Mesendoderm (in vitro differentiated cells): ENCODE measurements at places on chromosomes 11 and 22.

DNA sequence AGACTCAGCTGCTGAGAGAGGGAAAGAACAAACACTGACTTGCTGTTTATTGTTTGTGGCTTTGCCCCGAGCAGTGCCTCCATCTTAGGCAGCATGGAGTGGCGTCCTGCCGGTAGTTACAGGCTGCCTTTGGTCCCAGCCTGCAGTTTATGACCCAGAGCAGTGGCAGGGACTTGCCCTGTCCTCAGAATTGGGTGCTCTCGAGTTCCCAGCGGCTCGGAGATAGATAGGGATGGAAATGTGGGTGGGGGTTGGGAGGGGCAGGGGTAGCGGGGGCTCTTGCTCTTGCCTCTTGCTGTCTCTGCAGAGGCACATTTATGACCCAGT is 3.1 kb downstream of the ALX4 start:
- no peak for DNase-seq

DNA sequence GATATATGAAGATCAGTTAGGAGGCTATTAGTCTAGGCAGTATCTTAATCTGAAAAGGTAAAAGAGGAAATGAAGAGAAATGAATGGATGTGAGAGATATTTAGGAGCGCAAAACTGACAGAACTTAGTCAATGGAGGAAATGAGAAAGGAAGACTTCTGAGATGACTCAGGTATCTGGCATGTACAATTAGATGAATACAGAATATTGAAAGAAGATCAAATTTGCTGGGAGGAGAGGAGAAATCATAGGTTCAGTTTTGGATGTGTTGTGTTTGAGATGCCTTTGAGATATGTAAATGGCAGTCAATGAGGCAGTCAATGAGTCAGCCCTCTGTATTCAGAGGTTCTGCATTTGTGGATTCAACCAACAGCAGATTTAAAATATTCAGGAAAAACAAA is 42.9 kb upstream of the GAB2 start:
- peak; percentile 18 for DNase-seq

GRCh38 chr11:111731821-111732220 is 34.4 kb downstream of the PPP2R1B start:
- DNase-seq, result no peak

- no peak for DNase-seq
These were observed 11.0 kb upstream of the SORL1-AS1 start for GRCh38 chr11:121463689-121464335.

DNA sequence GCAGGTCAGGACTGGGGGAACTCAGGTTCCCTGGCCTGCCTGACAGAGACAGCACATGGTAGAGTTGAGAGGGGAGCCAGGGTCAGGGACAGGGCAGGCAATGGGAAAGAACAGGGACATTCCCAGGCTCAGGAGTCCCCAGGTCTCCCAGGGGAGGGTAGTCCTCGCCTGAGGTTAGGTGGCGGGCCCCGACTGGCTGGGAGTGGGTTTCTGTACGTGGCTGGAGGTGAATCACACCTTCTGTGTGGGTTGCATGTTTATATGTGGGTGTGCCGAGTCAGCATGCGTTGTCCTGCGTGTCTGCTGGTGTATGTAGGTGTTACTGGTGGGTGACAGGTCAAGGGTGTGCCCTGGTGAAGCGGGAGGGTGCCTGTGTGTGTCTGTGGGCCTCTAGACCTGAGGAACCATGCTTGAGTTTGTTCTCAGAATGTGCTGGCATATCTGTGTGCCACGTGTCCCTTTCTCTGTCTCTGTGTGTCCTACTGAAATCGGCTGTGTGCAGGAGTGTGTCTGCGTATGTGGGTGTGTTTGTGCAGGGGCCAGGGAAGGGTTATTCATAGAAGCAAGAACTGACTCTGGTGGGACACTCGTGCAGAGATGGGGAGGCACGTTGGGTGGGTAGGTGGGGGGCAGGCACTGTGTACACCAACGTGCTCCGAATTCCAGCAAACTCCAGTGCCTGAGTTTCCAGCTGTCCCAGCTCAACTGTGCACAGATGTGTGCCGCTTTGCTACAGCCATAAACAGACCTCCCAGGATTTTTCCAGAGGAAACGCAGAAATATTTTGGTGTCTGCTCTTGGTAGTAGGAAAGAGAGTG is 23.8 kb upstream of the OAF start:
- DNase-seq, result no peak

- no peak for DNase-seq
These were observed 1383.2 kb downstream of the BRD1 start for GRCh38 chr22:48444320-48445112.

DNA sequence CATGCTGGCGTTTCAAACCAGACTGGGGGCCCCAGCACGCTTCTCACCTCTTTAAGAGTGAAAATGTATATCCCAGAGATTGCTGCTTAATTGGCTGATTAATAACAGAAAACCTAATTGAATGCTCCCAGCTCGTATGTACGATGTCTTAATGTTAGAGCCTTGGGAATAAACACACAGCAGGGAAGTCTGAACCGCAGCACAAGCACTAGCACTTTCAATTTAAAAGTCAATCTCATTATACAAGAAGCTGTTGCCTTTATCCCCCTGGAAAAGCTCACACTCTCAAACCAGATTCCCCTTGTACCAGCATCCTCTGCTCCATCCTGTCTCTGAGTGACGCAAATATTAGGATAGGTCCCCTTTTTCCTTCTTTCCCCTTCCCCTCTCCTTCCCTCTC is 449.1 kb downstream of the MN1 start:
- no peak for DNase-seq

DNA sequence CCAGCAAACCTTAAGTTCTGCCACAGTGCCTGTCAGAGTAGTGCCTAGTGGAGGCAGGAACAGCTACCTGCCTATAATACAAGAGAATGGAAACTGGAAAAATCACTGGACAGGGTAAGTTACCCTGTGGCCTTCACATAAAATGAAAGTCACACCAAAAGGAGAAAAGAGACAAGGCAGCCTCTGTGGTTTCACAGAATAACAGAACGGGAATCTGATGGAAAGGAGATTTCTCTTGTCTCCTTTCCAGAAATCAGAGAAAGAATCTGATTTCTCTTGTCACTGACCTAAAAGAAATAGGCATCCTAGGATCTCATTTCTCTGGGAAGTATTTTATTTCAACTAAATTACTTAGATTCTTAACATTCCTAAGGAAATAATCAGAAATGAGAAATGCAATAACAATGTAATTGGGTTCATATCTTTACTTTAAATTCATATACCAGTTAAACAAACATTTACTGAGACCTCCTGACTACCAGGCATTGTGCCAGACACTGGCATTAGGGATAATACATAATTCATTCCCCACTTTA is 41.6 kb downstream of the PRCP start:
- no peak for DNase-seq

DNA sequence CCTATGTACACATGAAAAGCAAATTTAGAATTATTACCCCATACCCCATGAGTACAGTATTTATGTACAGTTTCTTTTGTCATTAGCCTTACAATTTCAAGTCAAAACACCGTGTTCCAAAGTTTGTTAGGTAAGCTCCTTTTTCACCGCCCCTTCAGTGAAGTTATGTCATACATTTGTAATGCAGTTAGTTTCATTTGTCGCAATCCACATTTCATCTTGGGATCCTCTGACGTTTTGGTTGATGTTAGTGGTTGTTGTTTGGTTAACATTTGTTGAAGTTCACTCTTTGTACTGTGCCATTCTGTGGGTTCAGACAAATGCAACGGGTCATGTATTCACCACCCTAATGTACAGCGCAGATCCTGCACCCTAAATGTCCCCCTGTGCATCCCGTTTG is 45.2 kb downstream of the ARHGEF12 start:
- DNase-seq, result no peak

DNA sequence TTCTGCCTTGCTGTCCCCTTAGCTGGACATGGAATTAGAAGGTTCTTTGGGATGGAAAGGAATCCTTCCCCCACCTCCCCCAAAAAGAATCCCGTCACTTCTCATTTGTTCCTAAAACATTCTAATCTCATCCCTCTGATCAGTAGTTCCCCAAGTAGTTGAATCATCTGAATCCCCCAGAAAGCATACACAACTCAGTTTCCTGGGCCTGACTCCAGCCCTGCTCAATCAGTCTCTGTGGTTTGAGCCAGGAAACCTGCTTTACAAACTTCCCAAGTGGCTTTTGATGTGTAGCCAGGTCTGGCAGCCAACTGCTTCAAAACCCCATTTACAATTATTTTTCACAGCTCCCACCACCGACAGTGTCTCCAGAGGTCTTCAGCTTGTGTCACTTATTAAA is 20.2 kb downstream of the C22orf31 start:
- no peak for DNase-seq

DNA sequence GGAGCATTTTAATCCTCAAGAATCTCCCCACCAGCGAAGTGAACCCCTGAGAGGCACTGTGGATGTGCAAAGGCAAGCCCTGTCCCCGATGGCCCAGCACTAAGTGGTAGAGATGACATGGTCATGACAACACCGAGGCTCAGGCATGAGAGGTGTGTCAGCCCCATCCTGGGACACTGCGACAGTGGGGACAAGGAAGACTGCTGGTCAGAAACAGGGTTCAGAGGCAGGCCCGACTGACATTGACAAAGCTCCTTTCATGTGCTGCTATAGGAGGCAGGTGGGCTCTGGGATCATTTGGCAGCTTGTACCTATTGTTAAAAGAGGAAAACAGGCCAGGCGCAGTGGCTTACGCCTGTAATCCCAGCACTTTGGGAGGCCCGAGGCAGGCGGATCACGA is 54.3 kb upstream of the MYEOV start:
- no peak for DNase-seq

GRCh38 chr11:125588505-125588904 is 4.1 kb upstream of the STT3A start:
- no peak for DNase-seq

- no peak for DNase-seq
These were observed 3.9 kb upstream of the ARFGAP3 start for GRCh38 chr22:42860968-42861367.

- no peak for DNase-seq
These were observed 2.9 kb downstream of the POU2AF3 start for GRCh38 chr11:111301004-111301841.

DNA sequence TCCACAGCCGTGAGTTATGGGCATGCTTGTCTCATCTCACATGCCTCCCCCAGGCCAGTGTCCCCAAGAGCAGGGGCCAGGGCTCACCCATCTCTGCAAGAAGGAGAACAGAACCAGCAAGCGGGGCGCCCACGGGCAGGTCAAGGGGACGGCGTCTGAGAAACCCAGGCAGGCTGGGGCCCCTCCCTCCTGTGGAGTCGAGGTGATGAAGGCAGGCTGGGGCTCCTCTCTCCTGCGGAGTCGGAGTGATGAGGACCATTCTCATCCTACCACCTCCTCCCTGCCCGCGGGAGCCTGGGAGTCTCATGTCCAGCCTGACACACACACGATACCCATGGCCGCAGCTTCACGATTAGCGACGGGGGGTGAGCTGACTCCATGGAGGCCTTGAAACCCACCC is 141.9 kb downstream of the CTTN start:
- DNase-seq, result no peak
